ENCODE measurements at places on chromosomes 2 and 18.

- no peak for DNase-seq
- H3K27me3 ChIP-seq, result no peaks in the 10 kb centered on the region
- no peak overlapping the region for H3K27ac ChIP-seq
- no peak overlapping the region for H3K4me3 ChIP-seq
- peaks cover 19% of the 10 kb centered on the region for H3K36me3 ChIP-seq
- no peaks in the 10 kb centered on the region for H3K4me1 ChIP-seq
Observed at GRCh38 chr2:196849895-196850294, 40.7 kb upstream of the C2orf66 start.

- no peaks in the 10 kb centered on the region for H3K4me1 ChIP-seq
- H3K27ac ChIP-seq, result no peak overlapping the region
- no peak for DNase-seq
- no peak overlapping the region for H3K4me3 ChIP-seq
- peaks cover 2% of the 10 kb centered on the region for H3K27me3 ChIP-seq
- H3K36me3 ChIP-seq, result no peaks in the 10 kb centered on the region
Observed at GRCh38 chr2:64398516-64399129, 55.3 kb upstream of the LGALSL start.

DNA sequence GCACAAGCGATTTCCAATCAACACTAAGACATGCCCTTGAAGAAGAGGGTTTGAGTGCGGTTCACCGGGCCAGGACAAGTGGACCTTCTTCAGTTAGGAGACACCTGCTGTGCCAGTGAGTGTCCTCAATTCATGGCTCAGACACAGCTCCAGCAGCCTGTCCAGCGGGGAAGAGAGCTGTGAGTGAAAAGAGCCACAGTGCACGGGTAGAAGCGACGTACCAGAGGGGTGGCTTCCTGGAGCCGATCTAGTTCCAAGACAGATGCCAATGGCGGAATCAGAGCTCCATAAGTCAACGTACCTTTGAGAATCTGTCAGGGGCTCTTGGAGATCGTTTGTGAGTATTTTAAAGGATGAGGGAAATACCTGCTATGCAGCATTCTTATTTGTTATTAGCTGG lies 119.9 kb upstream of the SALL3 start:
- no peak overlapping the region for H3K4me3 ChIP-seq
- DNase-seq, result no peak
- H3K4me1 ChIP-seq, result no peaks in the 10 kb centered on the region
- H3K27ac ChIP-seq, result no peak overlapping the region

DNA sequence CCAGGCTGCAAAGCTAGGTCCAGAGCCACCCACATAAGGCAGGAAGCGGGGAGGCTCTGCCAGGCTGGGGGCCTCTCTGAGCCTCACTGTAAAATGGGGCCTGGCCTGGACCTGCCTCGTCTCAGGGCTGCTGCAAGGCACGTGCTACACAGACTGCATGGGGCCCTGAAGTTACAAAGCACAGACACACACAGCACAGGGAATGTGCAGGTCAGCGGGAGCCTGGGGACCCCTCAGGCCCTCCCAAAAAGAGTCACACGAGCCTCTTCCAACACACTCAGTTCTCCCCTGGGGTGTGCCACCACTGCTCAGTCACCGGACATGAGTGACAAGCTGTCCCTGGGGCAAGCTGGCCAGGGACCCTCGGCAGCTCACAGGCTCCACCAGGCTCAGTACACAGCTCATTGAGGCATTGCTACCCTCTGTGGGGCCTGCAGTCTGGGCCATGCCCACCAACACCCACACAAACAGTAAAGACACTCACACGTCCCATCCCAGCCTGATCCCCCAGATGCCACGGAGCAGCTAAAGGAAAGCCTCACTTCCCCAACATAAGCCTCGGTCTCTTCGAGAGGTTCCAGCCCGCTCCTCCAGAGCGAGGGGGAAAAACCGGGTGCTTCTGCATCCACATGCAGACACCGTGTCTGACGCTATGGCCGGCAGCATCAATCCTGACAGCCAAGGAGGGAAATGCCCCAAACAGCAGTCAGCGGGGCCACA lies 33.7 kb downstream of the BOK start:
- no peaks in the 10 kb centered on the region for H3K4me1 ChIP-seq
- peaks cover 11% of the 10 kb centered on the region for H3K36me3 ChIP-seq
- H3K27ac ChIP-seq, result no peak overlapping the region
- DNase-seq, result no peak
- H3K4me3 ChIP-seq, result no peak overlapping the region
- no peaks in the 10 kb centered on the region for H3K27me3 ChIP-seq
